ENCODE measurements at places on chromosomes 1 and 21.

DNA sequence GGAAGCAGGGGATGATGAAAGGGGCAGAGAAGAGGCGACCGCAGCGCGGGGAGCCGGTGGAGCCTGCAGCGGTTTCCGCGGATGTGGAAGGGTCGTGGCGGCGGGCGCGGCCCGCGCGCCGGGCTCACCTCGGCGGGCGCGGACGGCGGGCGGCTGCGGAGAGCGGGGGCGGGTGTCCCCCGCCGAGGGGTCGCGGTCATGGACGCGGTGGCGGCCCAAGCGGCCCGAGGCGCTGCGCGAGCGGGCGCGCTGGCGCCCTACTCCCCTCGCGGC is 572 bp downstream of the LPGAT1 start:
- no peak for DNase-seq

DNA sequence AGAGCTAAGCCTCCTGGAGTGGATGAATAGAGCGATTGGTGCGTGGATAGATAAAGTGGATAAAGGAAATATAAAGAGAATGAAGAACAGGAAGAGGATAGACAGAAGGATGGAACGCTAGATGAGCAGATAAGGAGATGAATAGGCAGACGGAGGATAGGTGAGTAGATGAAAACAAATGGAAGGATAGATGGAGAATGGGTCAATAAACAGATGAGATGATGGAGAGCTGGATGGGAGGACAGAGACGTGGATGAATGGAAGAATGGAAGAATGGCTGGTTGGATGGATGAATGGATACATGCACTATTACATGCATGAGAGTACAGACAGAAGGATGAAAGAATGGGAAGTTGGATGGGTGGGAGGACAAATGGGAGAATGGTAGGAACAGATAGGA is 35.2 kb upstream of the EDN2 start:
- DNase-seq, result no peak

DNA sequence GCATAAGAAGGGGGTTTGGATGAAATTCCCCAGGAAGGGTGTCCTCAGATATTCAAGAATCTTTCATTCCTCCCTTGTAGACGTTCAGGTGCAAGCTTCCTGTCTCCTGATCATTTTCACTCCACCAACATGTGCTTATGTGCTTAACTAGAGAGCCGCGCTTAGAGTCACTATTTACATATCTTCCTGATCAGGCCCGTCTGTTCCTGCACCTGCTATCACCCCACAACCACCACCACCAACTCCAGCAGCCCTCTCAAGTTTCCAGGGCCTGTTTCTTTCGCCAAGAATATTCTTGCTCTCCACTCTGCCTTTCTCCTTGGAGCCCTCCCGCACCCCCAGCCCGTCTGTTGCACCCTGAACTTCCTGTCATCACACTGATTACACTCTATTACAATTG is 113.4 kb downstream of the SPSB1 start:
- DNase-seq, result no peak

GRCh38 chr1:200923601-200924000 is 28.9 kb downstream of the INAVA start:
- no peak for DNase-seq

DNA sequence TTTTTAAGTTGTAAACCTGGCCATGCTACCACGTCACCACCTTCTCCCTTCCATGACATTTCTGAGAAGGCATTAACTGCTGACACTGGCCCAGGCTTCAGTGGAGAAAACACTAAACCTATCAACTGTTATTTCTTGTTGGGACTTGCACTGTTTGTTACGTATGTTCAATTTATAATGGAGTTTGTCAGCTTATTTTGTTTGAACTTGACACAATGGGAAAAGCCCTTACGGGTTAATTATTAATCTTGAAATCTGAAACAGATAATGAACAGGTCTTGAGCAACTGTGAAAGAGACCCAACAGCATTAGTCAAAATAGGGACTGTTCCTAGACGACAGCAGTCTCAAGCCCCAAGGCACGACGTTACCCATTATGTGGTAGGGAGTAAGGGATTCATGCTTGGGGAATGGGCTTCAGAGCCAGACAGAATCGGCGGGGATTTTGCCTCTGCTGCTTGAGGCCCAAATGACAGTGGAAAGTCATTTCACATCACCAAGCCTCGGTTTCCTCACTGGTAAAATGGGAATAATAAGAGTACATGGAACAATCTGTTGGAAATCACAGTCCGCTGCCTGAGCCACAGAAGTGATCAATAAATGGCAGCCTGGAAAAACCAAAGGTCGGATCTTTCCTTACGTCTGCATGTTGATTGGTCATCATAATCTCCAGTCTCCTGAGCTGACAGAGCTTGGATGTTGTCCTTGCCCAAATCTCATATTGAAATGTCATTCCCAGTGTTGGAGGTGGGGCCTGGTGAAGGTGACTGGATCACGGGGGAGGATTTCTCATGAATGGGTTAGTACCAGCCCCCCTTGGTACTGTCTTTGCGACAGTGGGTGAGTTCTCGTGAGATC is 44.5 kb downstream of the TIAM1 start:
- DNase-seq, result no peak

DNA sequence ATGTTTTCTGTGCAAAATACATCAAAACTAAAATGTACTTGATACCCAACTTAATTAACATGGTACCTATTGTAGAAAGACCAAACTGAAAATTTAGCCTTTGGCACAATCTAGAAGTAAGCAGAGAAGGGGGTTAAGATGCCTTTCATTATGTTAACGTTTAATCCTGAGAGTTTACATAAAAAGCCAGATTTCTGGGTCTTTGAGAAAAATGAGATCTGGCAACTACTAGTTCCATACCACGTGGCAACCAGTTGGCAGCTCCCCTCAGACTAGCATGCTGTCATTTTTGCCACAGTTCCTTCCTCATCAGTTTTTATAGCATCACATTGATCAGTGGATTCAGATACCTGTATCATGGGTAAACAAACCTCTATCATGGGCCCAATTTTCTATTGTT is 1.5 kb downstream of the RO60 start:
- no peak for DNase-seq
